K562 (cell line): ENCODE measurements at places on chromosomes 1 and 21. TPM values are rescaled to one million over a fixed set of nuclear protein-coding genes. Genes with fewer than 3 reads are reported as not detected.
A peak's percentile ranks its signal among the peaks of the same experiment; 100 is the strongest.

ZNF648 gene
- total RNA-seq: 0.22 and 0.27 TPM in 2 replicates

DNA sequence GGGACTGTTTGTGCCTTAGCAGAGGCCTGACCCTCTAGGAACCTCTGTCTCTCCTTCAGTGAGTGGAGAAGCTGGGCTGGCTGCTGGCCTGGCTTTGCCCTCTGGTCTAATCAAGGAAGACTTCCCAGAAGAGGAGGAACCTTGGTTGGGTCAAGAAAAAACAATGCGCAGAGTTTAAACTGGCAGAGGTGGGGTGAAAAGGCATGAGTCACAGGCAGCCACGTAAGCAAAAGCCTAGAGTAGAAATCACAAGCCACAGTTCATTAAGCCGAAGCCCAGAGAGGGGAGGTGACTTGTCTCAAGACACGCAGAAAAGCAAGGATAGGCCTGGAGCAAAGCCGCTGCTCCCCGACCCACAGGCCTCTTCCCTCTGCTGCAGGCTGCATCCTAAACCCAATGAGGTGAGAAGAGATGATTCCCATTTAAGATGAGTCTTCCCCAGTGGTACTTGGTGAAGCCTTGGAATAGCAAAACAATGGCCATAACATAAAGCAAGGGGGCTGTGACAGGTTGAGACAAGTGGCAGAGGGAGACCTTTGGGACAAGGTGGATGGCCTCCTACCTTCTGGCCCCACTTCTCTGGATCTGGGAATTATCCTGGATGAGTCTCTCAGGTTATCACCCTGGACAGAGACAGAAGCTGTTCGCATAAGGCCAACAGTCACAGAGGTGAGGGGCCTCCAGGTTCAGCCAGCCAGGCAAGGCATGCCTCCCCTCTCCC lies 7.7 kb downstream of the PDZK1IP1 start:
- H3K27me3 ChIP-seq: no peaks in the 10 kb centered on the region

TRAPPC3 gene
- 83.4 and 90.9 TPM in 2 replicates for total RNA-seq

- no peaks in the 10 kb centered on the region for H3K27me3 ChIP-seq
- H3K4me3 ChIP-seq: no peak overlapping the region
- no peak overlapping the region for H3K27ac ChIP-seq
- no peak for DNase-seq
- H3K36me3 ChIP-seq: no peaks in the 10 kb centered on the region
- no peaks in the 10 kb centered on the region for H3K4me1 ChIP-seq
Measured at GRCh38 chr21:33698087-33698860, 56.0 kb downstream of the ITSN1 start.

BTBD8 gene
- total RNA-seq: 1.2 and 1.5 TPM in 2 replicates

CLCA1 gene
- total RNA-seq: 0.04 and 0.22 TPM in 2 replicates

C1QA gene
- 0.71 and 0.94 TPM in 2 replicates for total RNA-seq

- H3K27ac ChIP-seq: peak overlapping the region; percentile 21
- DNase-seq: no peak
- H3K4me1 ChIP-seq: peaks cover 53% of the 10 kb centered on the region
- peaks cover 9% of the 10 kb centered on the region; the same call in 1 of the 3 replicates for H3K36me3 ChIP-seq
- no peaks in the 10 kb centered on the region for H3K27me3 ChIP-seq
Measured at GRCh38 chr1:24414775-24415333, 748 bp upstream of the NIPAL3 start.

- no peaks in the 10 kb centered on the region for H3K27me3 ChIP-seq
- H3K4me3 ChIP-seq: no peak overlapping the region
- H3K4me1 ChIP-seq: peaks cover 7% of the 10 kb centered on the region; the same call in 2 of the 3 replicates
- no peaks in the 10 kb centered on the region for H3K36me3 ChIP-seq
Measured at GRCh38 chr1:147853391-147853790, 49.2 kb upstream of the GJA8 start.

GRCh38 chr1:156689953-156690674 lies 12.9 kb upstream of the NES start:
- H3K4me1 ChIP-seq: peaks cover 49% of the 10 kb centered on the region
- H3K27me3 ChIP-seq: no peaks in the 10 kb centered on the region
- H3K4me3 ChIP-seq: no peak overlapping the region
- no peak for DNase-seq

MAP10 gene
- 0.69 and 0.83 TPM in 2 replicates for total RNA-seq

- peaks cover 17% of the 10 kb centered on the region for H3K4me1 ChIP-seq
- peak overlapping the region; percentile 55; the same call in 1 of the 3 replicates for H3K27ac ChIP-seq
- peak; percentile 89 for DNase-seq
- H3K36me3 ChIP-seq: no peaks in the 10 kb centered on the region
- H3K27me3 ChIP-seq: no peaks in the 10 kb centered on the region
Measured at GRCh38 chr1:151596166-151596953, 15.5 kb upstream of the SNX27 start.
